Left renal pelvis (tissue), 4 donors: ENCODE measurements at places on chromosomes 12 and 14.

DNA sequence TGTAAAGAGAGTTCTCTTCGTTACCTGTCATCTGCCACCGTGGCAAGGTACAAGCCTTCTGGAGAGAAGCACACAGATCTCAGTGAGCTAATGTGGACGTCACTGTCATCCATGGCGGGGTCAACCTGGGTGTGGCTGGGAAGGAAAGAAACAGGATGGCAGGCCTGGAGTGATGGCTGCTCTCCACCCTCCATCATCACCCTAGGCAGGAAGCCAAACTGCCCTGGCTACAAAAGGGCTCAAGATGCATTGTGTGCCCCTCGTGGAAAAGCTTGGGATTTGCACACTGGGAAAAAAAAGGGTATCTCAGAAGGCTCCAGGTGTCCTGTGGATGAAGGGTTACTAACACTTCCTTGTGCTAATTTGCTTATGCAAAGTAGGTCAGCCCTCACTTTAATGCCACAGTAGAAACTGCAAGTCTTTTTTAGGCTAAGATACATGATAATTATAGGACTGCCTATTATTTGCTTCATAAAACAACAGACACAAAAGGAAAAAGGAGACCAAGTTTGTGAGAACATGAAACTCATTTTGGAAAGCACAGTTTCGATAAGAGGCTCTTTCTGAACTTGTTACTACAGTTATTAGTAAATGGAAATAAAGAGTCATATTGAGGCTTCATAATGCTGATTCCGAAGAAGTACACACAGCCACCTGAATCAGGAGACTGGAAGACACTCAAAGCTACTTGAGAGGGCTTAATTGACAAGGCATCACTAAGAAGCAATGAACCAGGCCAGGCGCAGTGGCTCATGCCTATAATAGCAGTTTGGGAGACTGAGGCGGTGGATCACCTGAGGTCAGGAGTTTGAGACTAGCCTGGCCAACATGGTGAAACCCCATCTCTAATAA, 18.9 kb downstream of the RFC5 start:
- DNase-seq: no peak

GRCh38 chr12:1591034-1591433, 3.3 kb downstream of the FBXL14 start:
- no peak for DNase-seq

DNA sequence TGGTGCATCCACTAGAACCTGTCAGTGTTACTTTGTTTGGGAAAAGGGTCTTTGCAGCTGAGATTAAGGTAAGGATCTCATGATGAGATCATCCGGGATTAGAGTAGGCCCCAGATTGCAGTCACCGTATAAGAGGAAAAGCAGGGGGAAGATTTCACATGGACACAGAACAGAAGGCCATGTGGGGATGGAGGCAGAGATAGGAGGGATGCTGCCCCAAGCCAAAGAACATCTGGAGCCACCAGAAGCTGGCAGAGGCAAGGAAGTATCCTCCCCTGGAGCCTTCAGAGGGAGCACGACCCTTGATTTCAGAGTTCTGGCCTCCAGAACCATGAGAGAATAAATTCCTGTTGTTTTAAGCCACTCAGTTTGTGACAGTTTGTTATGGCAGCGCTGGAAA, 39.6 kb downstream of the CMKLR1 start:
- no peak for DNase-seq

DNA sequence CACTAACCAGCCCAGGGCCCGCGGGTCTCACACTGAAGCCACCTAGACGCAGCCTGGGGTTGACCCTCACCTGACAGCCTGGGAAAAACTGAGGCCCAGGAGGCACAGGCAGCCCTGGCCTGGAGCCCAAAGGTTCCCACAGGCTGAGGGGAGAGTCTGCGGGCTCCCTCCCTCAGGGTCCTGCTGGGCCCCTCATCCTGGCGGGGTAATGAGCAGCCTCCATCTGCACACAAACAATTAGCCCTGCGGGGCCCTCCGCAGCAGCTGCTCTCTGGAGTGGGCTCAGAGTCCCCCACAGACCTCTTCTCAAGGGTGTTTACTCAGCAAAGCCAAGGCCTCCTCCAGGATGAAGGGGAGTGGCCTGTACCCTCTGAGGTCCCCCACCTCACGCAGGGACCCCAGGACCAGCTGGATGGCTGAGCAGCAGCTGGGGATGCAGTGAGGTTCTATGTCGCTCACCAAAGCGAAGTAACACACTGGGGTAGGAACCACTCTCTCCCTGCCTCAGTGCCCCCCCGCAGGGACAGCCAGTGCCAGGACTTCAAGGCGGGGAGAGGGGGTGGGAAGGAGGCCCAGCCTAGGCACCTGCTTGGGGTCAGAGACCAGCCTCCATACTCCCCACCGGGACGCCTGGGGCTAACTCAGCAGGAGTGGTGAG, 7.3 kb downstream of the AKT1 start:
- no peak for DNase-seq

DNA sequence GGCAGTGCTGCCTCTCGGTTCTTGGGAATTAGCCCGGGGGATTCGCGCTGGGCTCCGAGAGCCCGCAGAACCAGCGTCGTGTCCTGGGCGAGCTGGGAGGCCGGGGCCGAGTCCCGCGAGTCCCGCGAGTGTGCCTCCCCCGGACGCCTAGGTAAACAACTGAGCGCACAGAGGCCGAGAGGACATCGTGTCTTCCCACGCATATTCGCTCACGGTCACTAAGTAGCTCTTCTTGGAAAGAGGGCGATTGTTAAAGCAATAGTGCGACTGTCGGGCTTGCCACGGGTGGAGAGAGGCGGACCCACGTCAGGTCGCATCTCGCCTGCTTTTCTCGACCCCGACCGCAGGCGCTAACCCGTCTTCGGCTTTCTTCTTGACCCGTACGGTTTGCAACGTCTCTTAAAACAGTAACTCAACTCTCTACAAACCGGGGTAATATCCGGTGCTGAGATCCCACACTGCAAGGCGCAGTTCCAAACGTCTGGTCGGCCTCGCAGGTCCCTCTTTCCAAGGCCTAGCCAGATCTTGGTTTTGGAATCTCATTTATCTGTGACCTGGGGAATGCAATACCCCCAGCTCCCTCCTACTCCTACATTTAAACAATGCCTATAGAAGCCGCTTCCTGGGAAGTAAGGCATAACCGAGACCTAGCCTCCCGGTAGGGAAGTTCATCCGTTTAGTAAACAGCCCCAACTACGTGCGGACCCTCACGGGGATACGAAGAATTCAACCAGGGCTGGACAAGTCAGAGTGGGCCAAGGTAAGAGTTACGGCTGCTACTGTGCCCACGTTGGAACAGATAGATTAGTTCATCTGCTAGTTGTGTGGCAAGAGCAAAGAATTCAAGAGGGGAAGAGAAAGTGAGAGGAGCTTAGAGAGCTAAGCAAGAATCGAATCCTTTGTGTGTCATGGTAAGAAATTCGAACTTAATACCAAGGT, 736 bp upstream of the PHLDA1 start:
- DNase-seq: no peak

- DNase-seq: no peak
These were observed 198.8 kb downstream of the KITLG start for GRCh38 chr12:88381466-88381865.

DNA sequence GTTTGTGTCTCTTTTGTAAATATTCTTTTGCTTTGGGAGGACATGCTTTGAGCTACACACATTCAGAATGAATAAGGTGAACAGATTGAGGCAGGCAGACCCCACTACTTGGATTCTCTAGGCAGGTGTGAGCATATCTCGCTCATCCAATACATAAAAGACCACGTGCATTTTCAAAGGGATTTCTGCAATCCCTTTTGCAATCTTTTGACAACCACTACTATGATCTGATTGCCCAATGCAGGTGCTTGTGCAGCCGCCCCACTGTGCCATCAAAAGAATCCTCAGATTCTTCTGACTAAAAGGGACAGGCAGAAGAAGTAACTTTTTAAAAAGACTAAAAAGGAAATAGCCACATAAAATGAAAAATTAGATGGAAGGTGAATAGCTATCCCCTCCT, 341.4 kb downstream of the BMP4 start:
- no peak for DNase-seq

GRCh38 chr12:56987551-56988053, 18.7 kb downstream of the ZBTB39 start:
- no peak for DNase-seq

DNA sequence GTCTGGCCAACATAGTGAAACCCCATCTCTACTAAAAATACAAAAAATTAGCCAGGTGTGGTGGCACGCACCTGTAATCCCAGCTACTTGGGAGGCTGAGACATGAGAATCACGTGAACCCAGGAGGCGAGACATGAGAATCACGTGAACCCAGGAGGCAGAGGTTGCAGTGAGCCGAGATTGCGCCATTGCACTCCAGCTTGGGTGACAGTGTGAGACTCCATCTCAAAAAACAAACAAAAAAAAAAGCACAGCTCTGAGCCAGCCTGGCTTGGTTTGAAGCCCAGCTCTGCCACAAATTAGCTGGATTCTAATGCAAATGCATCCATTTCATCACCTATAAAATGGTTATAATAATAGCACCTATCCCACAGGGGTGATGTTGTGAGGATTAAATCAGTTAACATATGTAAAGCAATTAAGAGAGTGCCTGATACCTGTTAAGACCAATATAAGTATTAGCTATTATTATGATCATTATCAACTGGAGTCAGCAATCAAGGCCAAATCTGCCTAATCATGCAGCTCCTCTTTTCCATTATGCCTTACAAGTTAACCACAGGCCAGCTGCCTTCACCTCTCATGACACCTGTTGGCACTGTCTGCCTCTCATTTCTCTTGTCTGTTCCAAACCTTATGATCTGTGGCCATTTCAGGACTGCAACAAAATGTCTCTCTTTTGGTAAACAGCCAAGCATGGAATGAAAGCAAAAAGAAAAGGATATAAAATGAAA, 2.1 kb downstream of the GNPTAB start:
- no peak for DNase-seq

DNA sequence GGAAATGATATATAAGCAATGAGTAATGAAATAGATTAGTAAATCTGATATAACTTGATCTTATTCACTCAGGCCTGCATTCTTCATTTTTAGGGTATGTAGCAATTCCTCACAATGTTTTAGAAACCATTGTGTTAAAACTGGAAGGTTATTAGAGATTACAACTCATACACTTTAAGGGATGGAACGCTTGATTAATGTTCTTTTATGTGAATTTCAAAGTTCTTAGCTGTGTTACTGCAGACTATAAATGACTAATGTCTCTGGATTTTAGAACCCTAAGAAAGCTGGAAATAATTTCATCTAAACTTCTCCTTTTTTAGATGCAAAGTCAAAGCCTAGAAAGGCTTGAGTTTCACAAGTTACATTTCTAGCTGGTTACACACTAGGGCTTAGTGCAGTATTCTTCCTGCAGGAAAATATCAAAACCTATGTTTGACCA, 148.2 kb upstream of the CLEC14A start:
- no peak for DNase-seq

GRCh38 chr12:81627336-81628189, 131.6 kb downstream of the PPFIA2 start:
- DNase-seq: no peak

GRCh38 chr12:93358058-93358457, 19.7 kb upstream of the NUDT4 start:
- DNase-seq: no peak

DNA sequence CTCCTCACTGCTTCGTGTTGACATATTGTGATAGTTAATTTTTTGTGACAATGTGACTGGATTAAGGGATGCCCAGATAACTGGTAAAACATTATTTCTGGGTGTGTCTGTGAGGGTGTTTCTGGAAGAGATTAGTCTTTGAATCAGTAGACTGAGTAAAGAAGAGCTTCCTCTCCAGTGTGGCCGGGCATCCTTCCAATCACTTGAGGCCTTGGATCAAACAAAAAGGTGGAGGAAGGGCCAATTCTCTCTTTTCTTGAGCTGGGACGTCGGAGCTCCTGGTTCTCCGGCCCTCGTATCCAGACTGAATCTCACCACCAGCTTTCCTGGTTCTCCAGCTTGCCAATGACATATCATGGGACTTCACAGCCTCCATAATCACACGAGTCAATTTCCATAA, 240.4 kb downstream of the CHST11 start:
- DNase-seq: no peak

- no peak for DNase-seq
These were observed 4.0 kb upstream of the KRT73 start for GRCh38 chr12:52622349-52622748.

DNA sequence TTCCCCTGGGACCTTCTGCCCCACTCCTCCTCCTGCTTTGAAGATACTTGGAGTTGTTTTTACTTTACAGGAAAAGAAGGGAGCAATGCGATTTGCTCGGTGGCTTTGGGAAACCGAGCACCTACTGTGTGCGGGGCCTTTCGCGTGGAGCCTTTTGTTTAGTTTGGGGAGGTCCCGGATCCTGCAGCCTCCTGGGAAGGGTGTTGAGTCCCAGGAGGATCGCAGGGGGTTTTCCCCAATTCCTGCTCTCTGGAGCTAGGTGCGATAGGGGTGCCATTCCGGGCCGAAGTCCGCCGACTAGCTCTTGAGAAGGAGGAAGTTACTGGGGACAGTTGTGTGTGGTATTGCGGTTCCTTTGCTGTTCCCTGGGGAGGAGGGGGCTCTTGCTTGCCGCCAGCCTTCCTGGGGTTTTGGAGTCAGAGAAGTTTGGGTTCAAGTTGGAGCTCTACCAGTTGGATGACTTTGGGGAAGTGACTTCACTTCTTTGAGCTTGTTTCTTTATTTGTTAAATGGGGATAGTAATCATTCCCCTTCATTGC, 1.1 kb downstream of the BRI3BP start:
- no peak for DNase-seq

GRCh38 chr12:106957583-106957982, 1.9 kb downstream of the TMEM263 start:
- no peak for DNase-seq

DNA sequence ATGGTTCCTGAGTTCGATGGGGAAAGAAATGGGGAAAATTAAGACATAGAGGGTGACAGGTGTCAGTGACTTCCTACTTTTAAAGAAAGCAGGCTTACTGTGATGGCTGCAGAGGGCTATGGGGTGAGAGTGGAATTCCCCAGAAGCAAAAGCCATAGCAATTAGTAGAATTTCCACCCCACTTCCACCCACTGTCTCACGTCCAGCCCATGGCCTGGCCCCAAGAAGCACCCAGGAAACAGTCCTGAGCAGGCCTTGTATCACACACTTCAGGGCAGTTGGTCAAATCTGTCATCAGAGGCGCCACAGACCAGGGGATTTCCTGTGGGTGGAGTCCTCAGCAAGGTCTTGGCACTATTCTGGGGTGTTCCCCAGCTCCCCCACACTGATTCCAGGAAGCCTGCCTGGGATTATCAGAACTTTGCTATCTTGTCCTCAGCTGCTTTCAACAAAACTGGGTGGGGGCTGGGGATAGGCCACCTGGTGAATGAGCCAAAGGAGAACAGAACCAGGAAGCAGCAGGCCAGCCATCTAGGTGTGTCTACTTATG, 120.1 kb upstream of the CCND2 start:
- no peak for DNase-seq
